ENCODE measurements at places on chromosomes 11 and 22.
A peak's percentile ranks its signal among the peaks of the same experiment; 100 is the strongest.

DNA sequence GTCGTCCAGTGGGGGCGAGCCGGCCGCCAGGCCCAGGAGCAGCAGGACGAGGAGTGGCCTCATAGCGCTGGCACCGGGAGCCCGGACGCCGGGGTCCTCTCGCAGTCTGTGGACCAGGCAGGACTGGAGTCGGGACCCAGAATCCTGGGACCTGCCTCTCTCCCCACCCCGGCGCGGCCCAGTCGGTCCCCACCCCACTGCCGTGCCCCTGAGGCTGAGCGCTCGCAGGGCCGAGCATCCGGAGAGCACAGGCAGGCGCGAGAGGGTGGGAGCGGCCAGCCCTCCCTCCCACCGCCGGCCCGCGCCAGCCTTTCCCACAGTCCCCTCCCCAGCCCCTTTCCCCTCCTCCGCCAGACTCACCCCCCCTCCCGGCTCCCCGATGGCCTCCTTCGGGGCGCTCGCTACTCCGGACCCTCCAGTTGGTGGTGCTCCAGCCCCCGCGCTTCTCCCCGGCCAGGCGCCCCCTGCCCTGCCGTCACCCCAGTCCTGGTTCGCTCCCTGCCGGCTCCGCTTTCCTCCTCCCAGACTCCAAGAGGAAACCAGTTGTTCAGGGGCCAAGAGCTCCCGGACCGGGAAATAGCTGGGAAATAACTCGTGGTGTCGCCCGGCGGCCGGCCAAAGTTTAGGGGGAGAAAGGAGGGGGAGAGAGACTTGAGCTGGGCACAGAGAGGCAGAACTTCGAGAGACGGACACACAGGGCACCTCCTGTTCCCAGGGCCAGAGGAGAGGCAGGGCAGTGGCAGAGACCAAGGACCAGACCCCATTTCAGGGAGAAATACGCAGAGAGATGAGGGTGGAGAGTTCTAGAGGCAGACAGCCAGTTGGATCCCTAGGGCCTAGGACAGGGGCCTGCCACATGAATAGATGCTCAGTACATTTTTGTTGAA is at the start of gene C1QTNF5:
Gene C1QTNF5, minus strand, starts transcription at position 549 of the 887 bp plus-strand sequence. Its CDS starts 486 bp downstream, at position 63.
- no peak for DNase-seq

GRCh38 chr22:30297276-30297990 is 8.1 kb upstream of the CASTOR1 start:
- no peak for DNase-seq

DNA sequence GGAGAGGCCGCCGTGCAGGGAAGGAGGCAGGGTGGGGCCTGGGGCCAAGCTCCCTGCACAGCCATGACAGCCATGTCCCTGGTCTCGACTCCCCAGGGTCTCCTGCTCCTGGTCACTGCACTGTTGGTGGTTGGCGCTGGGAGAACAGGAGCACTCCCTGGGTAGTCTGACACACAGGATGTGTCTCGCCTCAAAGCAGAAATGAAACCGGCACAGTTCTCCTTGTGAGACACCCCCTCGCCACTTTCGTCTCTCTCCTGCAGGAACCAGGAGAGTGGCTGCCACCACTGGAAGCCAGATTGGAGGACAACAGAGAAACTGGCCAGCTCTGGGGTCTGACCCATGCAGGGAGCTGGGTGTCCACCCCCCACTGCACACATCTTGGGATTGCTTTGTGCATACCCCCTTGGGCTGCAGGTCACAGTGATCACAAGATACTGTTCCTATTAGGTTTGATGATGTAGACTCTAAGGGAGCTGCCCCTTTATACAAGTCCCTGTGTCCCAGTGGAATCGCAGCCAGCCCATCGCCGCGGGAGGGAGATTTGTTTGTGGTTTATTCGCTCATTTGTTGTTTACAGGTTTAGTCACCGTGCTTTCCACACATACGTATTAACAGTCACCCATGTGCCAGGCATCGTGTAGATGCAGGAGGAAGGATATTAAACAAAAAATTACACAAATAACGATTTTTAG is 27.0 kb upstream of the YWHAH start:
- DNase-seq, result peak; percentile 59

DNA sequence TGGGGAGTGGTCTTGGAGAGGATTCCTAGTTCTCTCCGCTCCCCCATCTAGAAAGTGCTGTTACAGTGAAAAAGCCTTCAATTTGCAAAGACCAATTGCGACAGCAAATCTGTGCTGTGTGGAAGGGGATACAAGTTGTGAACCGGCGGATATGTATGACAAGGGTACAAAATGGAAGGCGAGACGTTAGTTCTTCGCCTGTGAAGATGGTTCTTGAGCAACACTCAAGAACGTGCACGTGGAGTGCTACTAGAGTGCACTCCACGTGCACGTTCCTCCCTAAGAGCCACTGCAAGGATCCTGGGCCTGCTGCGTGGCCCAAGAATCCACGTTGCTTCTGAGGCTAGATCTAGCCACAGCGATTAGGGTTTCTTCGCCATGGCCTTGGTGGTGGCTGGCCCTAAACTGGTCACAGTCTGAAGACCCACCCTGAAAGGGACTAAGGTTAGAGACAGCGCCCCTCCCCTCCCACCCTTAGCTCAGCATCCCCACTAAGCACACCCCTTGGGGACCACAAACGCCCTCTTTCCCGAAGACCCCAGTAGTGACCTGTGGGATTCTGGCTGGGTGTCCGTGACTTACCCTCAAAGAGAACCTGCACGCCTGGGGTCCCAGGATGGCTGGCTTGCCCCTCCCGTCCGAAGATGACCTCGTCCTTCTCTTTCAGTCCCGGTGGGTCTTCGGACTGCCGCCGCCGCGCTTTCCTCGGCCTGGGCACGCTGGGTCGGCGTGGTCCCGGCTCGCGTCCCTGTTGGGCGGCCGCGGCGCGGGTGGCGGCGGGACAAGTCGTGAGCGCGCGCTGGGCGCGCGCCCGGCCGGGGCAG is 519 bp upstream of the PDE3B start:
- no peak for DNase-seq

DNA sequence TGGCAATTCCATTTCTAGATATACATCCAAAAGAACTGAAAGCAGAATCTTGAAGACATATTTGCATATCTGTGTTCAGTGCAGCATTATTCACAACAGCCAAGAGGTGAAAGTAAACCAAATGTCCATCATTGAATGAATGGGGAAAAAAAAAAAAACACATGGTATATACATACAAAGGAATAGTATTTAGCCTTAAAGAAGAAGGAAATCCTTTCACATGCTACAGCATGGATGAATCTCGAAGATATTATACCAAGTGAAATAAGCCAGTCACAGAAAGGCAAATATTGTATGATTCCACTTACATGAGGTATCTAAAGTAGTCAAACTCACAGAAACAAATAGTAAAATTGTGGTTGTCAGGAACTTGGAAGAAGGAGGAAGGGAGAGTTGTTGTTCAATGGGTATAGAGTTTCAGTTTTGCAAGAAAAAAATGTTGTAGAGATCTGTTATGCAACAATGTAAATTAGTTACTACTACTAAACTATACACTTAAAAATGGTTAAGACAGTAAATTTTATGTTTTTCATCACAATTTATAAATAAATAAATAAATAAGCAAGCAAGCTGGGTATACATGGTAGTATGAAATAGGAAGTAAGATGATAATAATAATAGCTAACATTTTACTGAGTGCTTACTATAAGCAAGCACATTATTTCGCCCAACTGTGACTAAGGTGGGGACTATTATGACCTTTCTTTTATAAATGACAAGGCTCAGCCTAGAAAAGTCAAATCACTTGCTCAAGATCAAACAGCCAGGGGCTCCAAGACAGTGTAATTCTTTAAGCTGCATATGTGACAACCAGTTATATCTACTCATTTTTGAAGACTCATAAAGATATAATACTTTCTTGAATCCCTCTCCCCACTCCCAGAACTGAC is 50.0 kb downstream of the FAM168A start:
- DNase-seq, result no peak

DNA sequence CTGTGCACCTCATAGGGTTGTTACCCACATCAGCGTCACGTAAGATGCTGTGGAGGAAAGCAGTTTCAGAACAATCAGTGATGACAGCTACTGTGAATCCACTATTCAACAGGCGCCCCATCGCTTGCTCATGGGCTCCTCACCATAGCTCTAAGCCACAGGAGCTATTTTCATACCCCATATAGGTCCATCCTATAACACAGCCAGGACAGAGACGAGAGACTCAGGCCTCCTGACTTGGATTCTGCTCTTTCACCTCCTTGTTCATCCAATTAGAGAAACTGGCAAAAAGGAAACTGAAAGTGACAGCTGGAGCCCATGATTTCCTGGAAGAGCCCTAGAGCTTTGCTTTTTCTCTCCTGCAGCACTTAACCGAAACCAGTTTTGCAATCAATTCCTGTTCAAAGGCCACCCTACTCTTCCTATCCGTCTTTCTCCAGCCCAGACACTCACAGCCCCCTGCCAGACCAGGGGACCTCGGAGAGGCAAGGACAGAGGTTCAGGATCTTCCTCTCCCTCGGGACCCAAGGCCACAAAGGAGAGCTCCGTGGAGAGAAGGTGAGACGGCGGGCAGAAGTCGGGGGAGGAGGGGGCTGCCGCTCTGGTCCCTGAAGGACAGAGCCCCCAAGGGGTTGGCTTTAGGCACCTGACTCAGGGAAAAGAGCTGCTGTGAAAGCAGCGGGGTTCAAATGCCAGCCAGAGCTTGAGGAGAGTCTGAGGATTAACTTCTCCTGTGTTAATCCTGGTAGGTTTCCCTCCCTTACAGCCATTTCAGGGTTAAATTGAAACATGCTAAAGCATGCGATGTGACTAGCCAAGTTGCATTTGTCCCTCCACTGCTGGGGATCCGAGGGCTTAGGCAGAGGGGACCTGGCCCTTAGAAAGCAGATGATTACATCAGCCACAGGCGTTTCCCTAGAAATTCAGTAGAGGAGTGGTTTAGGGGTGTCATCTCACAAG is at the start of gene APOL6:
Gene APOL6, plus strand, starts transcription at position 381 of the 960 bp plus-strand sequence. CDS start 7,980 bp downstream, outside the sequence.
- DNase-seq, result peak; percentile 90

GRCh38 chr11:29318134-29318845 is 698.5 kb downstream of the KCNA4 start:
- no peak for DNase-seq

GRCh38 chr22:30514252-30514651 is 8.8 kb upstream of the SEC14L4 start:
- DNase-seq, result no peak

- DNase-seq, result no peak
Measured at GRCh38 chr11:66012946-66013761, 1.3 kb downstream of the CST6 start.

GRCh38 chr22:29325785-29326315 is 10.4 kb upstream of the RASL10A start:
- DNase-seq, result no peak
